ENCODE measurements at places on chromosomes 16 and 17.

DNA sequence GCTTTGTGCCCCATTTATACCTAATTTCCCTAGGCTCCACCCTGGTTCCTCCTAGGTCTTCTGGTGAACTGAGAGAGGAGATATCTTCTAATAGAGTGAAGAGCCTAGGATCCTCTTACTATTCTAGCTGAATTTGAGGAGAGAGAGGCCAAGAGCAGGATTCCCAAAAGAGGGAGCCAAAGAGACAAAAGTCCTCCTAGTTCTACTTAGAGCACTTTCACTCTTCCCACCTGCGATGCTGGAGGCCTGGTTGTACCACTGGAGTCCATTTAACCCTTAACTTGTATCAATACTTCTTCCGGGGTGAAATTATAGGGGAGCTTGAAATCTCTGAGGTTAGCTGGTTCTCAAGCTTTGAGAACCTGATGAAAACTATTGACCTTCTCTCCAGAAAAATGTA, 3.4 kb upstream of the SSH2 start:
- DNase-seq = no peak

DNA sequence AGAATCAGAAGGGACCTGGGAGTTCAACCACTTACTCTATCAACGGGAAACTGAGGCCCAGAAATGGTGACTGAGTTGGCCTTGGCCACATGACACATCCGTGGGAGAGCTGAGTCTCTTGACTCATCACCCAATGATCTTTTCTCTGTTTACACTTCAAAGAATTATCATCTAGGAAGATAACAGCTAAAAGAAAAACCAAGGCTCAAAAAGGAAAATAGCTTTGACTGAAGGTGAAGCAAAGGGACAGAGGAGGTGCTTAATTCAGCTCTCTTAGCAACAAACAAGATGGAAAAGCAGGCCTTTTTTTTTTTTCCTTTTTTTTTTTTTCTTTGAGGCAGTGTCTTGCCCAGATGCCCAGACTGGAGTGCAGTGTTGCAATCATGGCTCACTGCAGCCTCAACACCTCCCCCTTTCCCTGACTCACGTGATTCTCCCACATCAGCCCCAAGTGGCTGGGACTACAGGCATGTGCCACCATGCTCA, 16.7 kb downstream of the ERCC4 start:
- DNase-seq = no peak

- no peak for DNase-seq
Observed at GRCh38 chr17:1385861-1386260, 14.2 kb downstream of the YWHAE start.

DNA sequence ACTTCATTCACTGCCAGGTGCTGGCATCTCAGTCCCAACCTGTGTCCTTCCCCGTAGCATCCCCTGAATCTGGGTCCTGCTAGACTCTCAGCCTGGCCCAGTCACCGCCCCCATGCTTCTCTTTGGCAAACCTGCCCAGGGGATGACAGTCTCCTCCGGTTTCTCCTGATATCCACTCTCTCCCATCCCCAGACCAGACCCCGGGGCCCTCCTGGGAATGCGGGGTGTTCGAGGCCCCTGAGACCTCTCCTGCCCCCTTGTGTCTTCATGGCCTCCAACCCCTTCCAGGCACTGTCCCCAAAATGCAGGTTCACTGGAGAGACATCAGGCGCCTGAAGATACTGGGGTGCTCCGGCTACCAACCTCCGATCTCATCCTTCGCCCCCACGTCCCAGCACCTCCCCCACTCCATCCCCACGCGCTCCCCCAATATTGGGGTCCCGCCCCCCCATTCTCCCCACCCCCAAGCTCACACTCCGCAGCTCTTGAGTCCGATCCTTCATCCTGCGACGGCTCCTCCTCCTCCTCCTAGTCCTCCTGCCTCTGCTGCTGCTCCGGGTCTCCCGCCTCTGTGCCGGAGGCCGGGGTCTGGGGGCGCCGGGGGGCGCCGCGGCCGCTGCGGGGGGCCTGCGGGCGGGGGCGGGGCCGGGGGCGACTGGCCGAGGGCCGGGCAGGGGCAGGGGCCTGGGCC, 399 bp downstream of the STX1B start:
- DNase-seq = no peak

DNA sequence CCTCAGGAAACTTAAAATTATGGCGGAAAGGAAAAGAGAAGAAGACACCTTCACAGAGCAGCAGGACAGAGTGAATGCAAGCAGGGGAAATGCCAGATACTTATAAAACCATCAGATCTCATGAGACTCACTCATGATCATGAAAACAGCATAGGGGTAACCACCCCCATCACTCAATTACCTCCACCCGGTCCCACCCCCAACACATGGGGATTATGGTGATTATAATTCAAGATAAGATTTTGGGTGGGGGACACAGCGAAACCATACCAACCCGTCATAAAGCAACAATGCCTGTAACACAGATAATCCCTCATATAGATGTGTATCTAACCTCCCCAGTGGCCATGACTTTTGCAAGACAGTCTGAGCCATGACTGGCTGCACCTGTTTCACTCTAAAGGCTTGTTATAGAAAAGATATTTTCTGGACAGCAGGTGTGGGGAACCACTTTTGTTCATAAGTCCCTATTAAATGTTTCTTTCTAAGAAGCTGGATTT, 7.0 kb upstream of the GSDMA start:
- DNase-seq = no peak

- no peak for DNase-seq
Observed at GRCh38 chr17:58615768-58616659, 75.8 kb downstream of the TEX14 start.

DNA sequence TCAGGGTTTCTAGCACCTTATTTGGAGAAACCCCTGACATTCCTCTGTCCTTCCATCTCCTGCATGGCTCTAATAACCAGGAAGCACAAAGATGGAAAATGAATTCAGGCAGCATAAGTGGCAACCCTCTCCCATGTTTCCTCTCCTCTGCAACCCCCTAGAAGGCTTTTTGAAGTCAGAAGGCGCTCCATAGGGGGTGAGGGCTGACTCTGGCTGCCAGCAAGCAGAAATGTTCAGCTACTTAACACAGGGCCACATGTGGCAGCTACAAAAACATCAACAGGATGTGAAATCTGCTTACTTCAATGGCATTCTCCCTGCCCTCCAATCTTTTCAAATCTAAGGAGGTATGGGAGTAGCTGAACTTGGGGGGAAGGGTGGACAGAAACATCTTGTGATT, 55.2 kb upstream of the IRX5 start:
- no peak for DNase-seq

DNA sequence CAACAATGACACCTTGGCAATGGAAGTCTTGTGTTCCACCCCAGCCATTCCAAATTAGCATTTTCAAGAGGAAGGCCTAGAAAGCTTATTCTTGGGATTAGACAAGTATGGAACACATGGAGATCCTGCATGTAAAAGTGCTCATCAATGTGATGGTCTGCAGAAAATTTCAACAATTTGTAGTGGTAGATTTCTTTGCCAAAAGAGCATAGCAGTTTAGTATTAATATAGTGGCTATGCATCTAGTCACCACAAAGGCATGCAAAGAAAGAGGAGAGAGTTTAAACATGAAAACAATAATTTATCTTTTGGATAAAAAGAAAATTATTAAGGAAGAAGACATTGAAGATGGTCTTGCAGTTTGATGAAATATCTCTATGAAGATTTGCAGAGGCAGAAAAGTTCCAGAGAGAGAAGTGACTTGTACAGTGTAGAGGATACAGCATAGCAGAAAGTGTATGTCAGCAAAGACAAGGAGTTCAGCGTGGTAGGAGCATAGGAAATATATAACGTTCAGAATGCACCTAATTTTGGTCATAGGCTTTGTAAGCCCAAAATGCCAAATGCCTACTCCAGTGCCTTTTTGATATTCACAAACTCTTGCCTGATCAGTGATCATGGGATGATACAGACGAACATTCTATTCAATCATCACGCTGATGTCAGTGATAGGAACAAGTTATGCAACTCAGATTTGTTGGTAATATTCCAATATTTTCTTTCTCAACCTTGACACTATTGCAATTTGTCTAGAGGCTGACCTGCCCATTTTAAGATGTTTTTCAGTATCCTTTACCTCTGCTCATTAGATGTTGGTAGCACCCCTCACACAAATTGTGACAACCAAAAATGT, 727.9 kb upstream of the SOX9 start:
- no peak for DNase-seq

- DNase-seq = peak; percentile 5
Observed at GRCh38 chr16:75555213-75555706, 792 bp downstream of the TMEM231 start.

- DNase-seq = no peak
Observed at GRCh38 chr16:23343643-23344612, 41.8 kb downstream of the SCNN1B start.

- DNase-seq = no peak
Observed at GRCh38 chr17:19900809-19901208, 33.1 kb upstream of the ULK2 start.

- DNase-seq = no peak
Observed at GRCh38 chr16:70529051-70529777, 5.6 kb downstream of the SF3B3 start.

- no peak for DNase-seq
Observed at GRCh38 chr16:20673882-20674683, 23.4 kb downstream of the ACSM1 start.

DNA sequence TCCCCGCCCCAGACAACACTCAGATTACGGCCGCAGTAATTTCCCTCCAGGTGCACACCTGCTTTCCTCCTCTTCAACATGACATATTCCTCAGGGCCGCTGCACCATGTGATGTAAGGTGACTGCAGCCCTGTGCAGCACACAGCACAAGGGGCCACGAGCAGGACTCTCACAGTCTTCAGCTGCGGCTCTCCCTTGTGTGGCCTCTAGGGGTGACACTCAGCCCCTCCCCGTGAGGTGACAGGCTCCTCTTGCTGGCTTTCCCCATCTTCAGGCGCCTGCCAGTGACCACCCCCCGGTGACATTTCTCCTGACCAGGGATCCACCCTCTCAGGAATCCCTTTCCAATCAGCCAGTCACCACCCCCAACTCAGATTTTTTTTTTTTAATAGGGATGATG, 31.3 kb upstream of the ABCC3 start:
- no peak for DNase-seq

All from NCI-H2081 treated with DMSO at 0.1 percent for 48 hours (cell line).